ENCODE measurements at places on chromosomes 7 and 10.

DNA sequence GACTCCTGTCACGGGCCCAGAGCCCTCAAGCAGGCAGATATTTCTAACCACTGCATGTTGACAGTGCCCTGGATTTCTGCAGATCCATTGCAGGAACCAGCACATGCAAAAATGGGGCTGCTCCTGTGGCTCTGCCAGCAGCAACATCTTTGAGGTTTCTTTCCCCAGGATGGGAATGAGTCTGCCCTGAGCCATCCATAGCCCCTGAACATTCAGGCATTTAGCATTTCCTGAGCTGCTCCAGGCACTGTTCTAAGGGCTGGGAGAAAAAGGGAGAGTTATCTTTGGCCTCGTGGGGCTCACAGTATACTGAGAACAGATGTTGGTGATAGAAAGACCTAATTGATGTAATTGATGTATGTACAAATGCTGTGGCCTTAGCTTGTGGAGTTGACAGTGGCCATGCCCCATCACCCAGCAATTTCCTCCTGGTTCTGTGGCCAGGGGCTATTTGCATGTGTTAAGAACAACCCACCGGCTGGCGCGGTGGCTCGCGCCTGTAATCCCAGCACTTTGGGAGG, 66.0 kb upstream of the LRRC4 start:
- DNase-seq, result no peak

GRCh38 chr10:112904000-112904399, 46.0 kb upstream of the TCF7L2 start:
- DNase-seq, result no peak

GRCh38 chr7:10860516-10860915, 113.2 kb upstream of the PHF14 start:
- DNase-seq, result no peak

DNA sequence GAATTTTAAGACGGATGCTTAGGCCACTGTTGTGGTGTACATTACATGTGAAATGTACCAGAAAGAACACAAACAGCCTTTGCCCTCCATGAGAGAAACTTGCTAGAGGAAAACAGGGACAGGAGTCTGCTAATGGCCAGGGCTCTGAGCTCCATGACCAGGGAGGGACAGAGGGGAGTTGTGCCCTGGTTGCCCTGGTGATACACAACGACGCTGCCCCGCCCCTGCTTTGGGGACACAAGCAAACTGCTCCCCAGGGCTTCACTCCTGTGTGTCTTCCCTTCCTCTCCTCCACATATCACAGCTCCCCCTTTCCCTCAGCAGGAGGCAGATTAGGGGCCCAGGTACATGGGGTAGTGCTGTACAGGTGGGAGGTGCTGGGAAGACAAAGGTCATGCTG, 36.2 kb downstream of the AMPH start:
- DNase-seq, result no peak

GRCh38 chr7:135980665-135981180, 3.6 kb upstream of the MTPN start:
- DNase-seq, result no peak

Measured in KG1 (cell line).